ENCODE measurements at places on chromosomes 3 and 15.
A peak's percentile ranks its signal among the peaks of the same experiment; 100 is the strongest.

GRCh38 chr3:178343433-178344038, 192.7 kb upstream of the KCNMB2 start:
- no peaks in the 10 kb centered on the region for H3K36me3 ChIP-seq
- no peak overlapping the region for H3K27ac ChIP-seq
- H3K4me3 ChIP-seq: no peak overlapping the region
- no peak for DNase-seq
- H3K27me3 ChIP-seq: no peaks in the 10 kb centered on the region

DNA sequence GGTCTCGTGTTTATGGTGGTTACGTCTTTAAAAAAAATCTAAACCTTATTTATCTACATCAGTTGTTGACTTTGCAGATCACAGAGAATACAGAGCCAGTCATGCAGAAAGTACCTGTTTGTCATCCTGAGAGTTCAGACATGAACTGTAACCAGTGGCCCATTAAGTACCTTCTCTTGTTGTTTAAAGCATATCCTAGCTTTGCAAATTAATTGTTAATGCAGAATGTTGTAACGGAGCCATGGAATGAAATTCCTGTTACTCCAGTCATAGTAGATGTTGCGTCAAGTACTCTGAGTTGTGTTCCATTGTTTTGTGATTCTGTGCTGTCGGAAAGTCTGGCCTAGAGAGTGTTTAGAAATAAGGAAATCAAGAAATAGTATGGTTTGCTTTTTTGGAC, 205.2 kb downstream of the RBMS3 start:
- no peak overlapping the region for H3K4me3 ChIP-seq
- H3K36me3 ChIP-seq: no peaks in the 10 kb centered on the region
- H3K27me3 ChIP-seq: no peaks in the 10 kb centered on the region
- DNase-seq: no peak
- H3K27ac ChIP-seq: no peak overlapping the region

DNA sequence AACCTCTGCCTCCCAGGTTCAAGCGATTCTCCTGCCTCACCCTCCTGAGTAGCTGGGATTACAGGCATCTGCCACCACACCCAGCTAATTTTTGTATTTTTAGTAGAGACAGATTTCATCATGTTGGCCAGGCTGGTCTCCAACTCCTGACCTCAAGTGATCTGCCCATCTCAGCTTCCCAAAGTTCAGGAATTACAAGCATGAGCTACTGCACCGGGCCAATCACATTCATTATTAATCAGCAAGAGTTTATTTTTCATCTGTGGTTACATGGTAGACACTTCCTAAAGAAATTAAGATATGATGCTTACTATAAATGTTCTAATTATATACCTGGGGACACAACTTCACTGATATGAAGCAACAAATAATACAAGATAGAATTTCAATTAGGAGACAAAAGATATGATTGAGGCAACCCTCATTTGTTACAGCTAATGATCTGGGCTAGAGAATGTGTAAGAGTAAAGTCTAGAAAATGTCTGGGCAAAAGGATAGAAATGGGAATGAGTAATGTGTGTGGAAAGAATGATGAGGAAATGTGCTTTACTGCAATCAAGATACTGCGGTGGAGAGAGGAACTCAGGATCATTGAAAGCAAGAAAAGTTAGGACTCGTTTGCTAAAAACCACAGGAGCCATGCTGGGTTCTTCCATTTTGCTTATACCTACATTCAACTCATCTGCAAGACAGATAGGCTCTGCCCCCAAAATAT, 366.8 kb downstream of the ZIC1 start:
- H3K27me3 ChIP-seq: no peaks in the 10 kb centered on the region
- no peaks in the 10 kb centered on the region for H3K36me3 ChIP-seq
- DNase-seq: no peak
- H3K27ac ChIP-seq: no peak overlapping the region
- H3K4me3 ChIP-seq: no peak overlapping the region
- no peaks in the 10 kb centered on the region for H3K4me1 ChIP-seq

DNA sequence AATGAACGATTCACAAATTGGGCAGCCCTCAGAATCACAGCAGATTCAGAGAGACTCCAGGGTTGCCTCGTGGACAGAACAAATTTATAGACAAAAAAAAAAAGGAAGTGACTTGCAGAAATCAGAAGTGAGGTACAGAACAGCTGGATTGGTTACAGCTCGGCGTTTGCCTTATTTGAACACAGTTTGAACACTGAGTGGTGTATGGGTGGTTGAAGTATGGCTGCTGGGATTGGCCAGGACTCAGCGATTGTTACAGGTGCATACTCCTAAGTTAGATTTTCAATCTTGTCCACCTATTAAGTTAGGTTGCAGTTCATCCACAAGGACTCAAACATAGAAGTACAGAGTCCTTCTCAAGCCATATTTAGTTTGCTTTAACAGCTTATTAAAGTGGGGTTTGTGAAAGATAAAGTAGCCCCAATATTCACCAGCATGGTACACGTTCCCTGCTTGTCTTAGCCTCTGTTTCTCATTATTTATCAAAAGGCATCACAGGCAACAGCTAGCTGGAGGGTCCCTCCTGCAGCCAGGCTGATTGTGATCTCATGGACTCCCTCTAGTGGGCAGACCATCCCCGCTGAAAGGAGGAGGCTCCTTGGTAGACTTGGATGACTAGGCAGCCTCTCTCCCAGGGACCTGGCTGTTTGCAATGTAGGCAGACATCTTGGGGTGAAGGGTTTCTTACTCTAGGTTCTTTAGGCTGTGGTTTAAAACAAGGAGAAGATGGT, 17.6 kb upstream of the ALDH1L1 start:
- peaks cover 15% of the 10 kb centered on the region for H3K27me3 ChIP-seq
- DNase-seq: peak; percentile 60
- H3K36me3 ChIP-seq: peaks cover 7% of the 10 kb centered on the region
- H3K27ac ChIP-seq: no peak overlapping the region
- H3K4me1 ChIP-seq: no peaks in the 10 kb centered on the region

GRCh38 chr3:64796607-64797399, 109.0 kb upstream of the ADAMTS9 start:
- no peaks in the 10 kb centered on the region for H3K36me3 ChIP-seq
- H3K4me1 ChIP-seq: no peaks in the 10 kb centered on the region
- H3K27ac ChIP-seq: no peak overlapping the region
- no peaks in the 10 kb centered on the region for H3K27me3 ChIP-seq
- no peak overlapping the region for H3K4me3 ChIP-seq
- no peak for DNase-seq

- no peak overlapping the region for H3K27ac ChIP-seq
- H3K27me3 ChIP-seq: peaks cover 43% of the 10 kb centered on the region
- no peak for DNase-seq
- H3K4me1 ChIP-seq: peaks cover 5% of the 10 kb centered on the region
- H3K36me3 ChIP-seq: no peaks in the 10 kb centered on the region
These were observed 2.3 kb downstream of the VWA5B2 start for GRCh38 chr3:184231671-184232070.

DNA sequence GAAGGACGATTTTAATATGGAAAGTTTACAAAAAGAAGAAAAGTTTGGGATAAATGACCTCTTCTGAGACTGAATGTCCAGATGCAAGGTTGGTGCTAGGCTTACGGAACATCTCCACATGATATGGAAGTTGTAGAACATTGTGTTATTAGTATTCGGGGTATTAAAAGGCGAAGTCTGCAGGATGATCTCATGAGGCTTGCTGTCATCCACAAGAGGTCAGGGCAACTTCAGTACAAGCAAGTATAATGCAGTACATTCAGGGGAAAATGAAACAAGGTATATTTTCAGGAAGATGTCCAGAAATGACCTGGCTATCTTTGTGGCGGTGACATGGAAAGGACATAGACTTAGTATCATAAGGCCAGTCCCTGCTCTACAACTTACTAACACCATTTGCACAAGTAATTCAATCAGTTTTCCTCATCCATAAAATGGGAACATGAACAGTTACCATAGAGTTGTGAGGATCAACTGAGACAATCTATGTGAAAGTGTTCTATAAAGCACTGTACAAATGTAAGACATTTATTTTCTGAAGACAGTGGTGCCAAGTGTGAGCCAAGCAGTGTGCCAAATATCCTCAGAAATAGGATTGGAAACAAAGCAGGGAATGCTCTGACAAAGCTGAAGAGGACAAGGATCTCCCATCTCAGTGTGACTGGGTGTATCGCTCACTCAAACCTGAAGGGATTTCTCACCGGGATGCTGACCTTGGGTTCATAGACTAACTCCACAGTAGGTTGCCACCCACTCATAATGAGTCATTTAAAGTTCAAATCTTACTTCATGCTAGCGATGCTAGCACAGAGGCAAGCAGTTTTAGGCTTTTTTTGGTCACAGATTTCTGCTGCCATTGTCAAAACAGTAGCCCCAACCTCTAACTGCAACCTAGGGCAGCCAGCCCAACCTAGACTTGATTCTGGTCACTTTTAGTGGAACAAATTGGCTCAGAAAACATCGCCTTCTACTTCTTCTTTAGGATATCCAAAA, 118.3 kb downstream of the TIGIT start:
- no peaks in the 10 kb centered on the region for H3K27me3 ChIP-seq
- peaks cover 40% of the 10 kb centered on the region for H3K4me1 ChIP-seq
- no peaks in the 10 kb centered on the region for H3K36me3 ChIP-seq
- DNase-seq: peak; percentile 51
- peak overlapping the region; percentile 52 for H3K27ac ChIP-seq

- DNase-seq: no peak
- H3K27ac ChIP-seq: no peak overlapping the region
- H3K27me3 ChIP-seq: no peaks in the 10 kb centered on the region
- no peaks in the 10 kb centered on the region for H3K36me3 ChIP-seq
- H3K4me3 ChIP-seq: no peak overlapping the region
These were observed 96.7 kb upstream of the PLXNA1 start for GRCh38 chr3:126886217-126886616.

DNA sequence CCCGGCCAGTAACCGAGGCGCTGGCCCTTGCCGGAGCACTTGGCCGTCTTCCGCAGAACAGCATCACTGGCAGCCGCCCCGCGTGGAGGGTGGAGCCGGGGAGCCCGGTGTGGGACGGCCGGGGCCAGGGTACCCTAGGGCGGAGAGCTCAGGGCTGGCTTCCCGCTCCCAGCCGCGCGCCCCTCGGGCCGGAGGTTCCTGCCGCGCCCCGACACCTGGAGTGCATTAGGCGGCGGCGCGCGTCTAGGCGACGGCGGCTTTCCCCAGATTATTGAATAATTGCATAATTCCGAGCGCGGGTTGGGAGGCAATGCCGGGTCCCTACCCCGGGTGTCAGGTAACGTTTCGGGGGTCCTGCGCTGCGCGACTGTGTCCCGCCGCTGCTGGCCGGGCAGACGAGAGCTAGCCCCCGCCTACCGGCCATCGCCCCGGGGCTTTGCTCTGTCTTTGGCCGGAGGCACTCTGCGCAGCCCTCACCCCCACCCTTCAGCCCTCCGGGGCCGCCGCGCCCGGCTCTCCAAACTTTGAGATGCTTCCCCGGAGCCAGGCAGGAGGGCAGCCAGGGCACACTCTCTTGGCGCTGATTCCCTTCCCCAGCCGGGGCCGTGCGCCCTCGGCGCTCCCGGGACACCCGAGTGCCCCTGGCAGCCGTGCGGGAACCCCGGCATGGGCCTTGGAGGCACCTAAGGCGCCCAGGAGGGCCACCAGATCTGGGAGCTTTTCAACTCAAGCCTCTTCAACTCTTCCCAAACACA, 749 bp downstream of the ITGA11 start:
- no peaks in the 10 kb centered on the region for H3K4me1 ChIP-seq
- no peak overlapping the region for H3K4me3 ChIP-seq
- H3K27me3 ChIP-seq: peaks cover 65% of the 10 kb centered on the region
- H3K27ac ChIP-seq: no peak overlapping the region

DNA sequence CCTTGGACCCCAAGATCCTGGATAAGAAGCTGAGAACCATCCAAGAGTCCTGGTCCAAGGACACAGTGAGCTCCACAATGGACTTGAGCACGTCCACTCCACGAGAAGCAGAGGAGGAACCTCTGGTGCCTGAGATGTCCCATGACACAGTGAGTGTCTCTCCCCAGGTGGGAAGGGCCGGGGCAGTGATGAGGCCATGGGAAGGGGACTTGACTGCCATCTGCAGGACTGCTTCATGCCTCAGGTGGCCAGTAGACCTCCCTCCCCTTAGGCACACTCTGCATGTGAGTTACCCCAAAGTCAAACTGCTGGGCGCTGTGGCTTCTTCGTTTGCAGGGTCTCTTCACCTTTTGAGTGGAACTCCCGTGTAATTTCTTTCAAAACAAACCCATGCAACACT, 59.7 kb downstream of the CCDC33 start:
- DNase-seq: no peak
- no peaks in the 10 kb centered on the region for H3K36me3 ChIP-seq
- no peak overlapping the region for H3K27ac ChIP-seq
- H3K4me3 ChIP-seq: no peak overlapping the region
- peaks cover 13% of the 10 kb centered on the region for H3K4me1 ChIP-seq

- H3K4me3 ChIP-seq: no peak overlapping the region
- H3K27me3 ChIP-seq: no peaks in the 10 kb centered on the region
These were observed 66.6 kb upstream of the TGFBR2 start for GRCh38 chr3:30539772-30540171.

GRCh38 chr3:46737329-46737731, 19.7 kb upstream of the PRSS50 start:
- no peaks in the 10 kb centered on the region for H3K36me3 ChIP-seq
- no peaks in the 10 kb centered on the region for H3K4me1 ChIP-seq
- no peak overlapping the region for H3K4me3 ChIP-seq
- no peak overlapping the region for H3K27ac ChIP-seq

DNA sequence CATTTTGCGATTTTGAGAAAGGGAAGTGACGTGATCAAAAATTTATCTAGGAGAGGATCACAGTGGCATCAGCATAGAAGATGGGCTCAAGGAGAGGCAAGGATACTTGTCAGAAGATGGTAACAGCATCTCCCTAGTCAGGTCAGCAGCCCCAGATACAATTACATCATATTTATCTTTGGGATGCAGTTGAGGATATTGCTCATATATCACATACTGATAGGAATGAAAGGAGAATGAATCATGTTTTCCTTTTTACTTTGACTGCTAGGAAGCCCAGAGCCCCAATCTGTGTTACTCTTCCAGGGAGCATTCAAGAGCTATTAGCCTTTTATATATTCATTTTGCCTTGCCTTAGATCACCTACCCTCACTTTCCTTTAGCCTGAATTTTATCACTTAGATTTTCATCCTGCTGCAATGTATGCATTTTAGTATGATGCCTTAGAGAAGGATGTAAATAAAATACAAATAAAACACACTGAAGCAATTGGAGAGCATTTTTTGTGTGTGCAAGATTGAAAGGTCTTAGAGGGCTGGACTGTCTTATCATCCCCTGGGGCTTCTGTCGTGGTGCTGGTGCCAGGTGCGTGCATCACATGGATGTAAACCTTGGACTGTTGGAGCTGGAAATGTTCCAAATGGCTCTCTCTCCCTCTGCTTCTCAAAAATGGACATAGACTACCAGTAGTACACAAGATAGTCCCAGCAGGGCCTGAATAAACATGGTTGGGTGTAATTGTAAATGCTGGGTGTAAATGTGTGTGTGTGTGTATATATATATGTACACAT, 40.3 kb downstream of the CORO2B start:
- peaks cover 7% of the 10 kb centered on the region for H3K27me3 ChIP-seq
- H3K36me3 ChIP-seq: no peaks in the 10 kb centered on the region
- H3K27ac ChIP-seq: no peak overlapping the region
- no peaks in the 10 kb centered on the region for H3K4me1 ChIP-seq
- no peak overlapping the region for H3K4me3 ChIP-seq
- DNase-seq: no peak

- H3K27ac ChIP-seq: no peak overlapping the region
- H3K4me3 ChIP-seq: no peak overlapping the region
- no peaks in the 10 kb centered on the region for H3K4me1 ChIP-seq
These were observed 74.7 kb downstream of the DPPA2 start for GRCh38 chr3:109241459-109242186.

- no peak for DNase-seq
- peak overlapping the region; percentile 57 for H3K4me3 ChIP-seq
- H3K27me3 ChIP-seq: no peaks in the 10 kb centered on the region
These were observed 20.7 kb downstream of the CCDC12 start for GRCh38 chr3:46955801-46956259.
